ENCODE measurements at places on chromosomes 16 and 17.

DNA sequence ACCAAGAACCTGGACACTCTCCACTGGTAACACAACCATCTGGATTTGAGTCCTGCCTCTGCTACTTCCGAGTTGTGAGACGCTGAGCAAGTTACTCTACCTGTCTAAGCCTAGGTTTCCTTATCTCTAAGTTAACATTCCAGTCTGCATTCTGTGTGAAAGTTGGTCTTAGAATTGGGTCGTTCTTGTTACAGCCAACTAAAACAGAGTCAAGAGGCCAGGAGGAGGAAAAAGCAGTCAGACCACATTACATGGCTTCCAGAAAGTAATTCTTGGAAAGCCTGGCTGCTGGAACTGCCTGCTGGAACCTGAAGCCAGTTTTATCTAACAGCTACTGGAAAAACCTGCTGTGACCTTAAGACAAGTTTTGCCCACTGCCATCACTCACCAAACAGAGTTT is 38.4 kb upstream of the XYLT1 start:
- DNase-seq: no peak

DNA sequence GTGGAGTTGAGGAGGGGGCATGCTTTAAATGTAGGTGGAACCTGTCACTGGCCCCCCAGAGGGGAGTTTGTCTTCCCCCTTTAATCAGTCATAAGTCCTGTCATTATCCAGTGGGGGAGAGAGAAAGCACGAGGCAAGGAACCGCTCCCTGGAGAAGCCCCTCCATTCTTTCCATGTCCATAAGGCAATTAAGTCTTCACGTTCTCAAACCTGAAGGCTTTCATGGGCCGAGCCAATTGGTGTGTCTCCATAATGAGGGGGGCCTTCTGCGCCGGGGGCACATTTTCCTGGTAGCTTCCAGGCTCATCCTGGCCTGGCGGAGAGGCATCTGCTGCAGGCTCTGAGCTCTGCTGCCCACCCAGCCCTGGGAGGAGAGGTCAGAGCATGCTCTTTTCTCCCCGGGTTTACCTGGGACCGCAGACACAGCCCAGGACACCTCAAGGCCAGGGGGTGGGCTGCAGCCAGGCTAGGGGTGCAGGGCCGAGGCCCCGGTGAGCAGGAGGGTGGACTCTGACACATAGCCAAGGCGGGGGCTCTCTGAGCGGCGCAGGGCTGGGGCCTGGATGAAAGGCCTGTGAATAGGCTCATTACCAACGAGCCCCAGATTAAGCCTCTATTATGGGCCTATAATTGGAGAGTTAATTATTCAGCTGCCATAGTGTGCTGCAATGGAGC is 42.5 kb downstream of the C16orf78 start:
- no peak for DNase-seq

- DNase-seq: no peak
Measured at GRCh38 chr17:45221081-45222013, at the start of gene FMNL1. Gene FMNL1, plus strand, starts transcription at chr17:45221885. Its CDS starts 240 bp downstream, at chr17:45222125.

- peak; percentile 62 for DNase-seq
Measured at GRCh38 chr16:51815523-51815922, 664.5 kb upstream of the SALL1 start.

DNA sequence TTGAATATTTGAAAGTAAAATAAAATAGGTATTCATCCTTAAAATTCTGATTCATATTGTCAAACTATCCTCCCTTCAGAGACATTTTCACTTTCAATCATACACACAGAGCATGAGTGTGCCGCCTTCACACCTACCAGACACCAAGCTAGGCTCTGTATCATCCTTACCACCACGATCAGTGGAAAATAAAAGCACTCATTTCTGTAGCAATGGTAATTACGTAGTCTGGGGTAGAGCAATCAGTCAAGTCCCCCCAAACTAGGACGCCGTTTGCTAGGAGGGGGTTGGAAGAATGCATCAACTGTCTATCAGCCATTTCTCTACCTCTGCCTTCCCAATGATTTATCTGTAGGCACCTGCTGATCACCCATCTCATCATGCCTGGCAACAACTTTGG is 84.6 kb upstream of the GRIN2A start:
- no peak for DNase-seq

DNA sequence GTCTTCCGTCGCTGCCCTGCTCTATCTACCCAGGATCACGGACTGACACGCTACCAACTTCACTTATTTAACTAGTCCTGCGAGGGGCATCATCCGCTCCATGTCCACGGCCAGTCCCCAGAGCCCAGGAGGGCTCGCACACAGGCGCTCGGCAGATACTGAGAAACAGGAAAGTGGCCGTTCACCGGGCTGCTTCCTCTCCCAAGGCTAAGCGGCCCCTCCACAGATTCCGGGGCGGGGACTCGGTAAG is 388 bp downstream of the OXLD1 start:
- peak; percentile 73 for DNase-seq

- DNase-seq: no peak
Measured at GRCh38 chr17:43359469-43360110, 39.2 kb upstream of the ARL4D start.

- DNase-seq: peak; percentile 31
Measured at GRCh38 chr16:65833171-65833871, 533.2 kb upstream of the CDH5 start.

GRCh38 chr17:1481736-1482135 is 10.8 kb downstream of the MYO1C start:
- DNase-seq: no peak

Measured in SK-N-DZ (cell line).